Epithelial cell of esophagus (primary cell): ENCODE measurements at places on chromosomes 5 and 9.

- DNase-seq = no peak
These were observed 39.0 kb upstream of the ZFYVE16 start for GRCh38 chr5:80368661-80369480.

GRCh38 chr9:68780720-68781119 lies 75.7 kb downstream of the PIP5K1B start:
- peak; percentile 14 for DNase-seq

DNA sequence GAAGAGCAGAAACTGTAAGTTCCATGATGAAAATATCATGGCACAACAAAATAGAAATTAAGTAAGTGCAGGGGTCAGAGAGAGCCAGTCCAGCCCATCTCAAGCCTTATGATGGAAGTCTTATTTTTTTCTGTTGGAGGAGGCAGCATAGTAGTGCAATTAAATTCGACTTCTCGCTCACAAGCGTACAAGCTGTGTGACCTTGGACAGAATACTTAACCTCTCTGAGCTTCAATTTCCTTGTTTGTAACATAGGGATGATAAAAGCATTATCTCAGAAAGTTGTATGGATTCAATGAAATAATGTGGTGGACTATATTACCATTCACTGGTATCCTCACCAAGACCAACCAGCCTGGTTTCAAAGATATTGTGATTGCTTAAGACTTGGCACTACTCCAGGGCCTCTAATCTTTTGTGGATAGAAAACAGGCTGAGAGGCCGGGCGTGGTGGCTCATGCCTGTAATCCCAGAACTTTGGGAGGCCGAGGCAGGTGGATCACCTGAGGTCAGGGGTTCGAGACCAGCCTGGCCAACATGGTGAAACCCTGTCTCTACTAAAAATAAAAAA lies 26.8 kb upstream of the MVB12B start:
- peak; percentile 61 for DNase-seq

- no peak for DNase-seq
These were observed 90.9 kb downstream of the SV2C start for GRCh38 chr5:76174101-76174500.

DNA sequence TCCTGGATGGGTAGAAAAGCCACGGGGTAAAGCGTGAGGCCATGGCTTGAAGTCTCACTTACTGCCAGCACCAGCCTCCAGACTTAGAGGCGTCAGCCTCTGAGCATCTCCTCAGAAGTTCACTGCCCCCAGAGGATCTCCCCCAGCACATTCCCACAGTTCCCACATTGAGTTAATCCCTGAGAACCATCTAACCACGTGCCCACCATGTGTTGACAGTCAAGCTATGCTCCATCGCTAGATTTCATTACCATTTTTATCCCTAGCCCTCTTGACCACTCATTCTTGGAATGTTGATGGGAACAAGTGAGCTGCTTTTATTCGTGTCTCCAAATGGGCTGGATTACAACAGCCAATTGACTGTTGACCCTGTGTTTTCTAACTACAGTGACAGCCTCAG lies 283.3 kb upstream of the IRX1 start:
- DNase-seq = no peak

GRCh38 chr5:35415309-35415708 lies 185.0 kb upstream of the PRLR start:
- DNase-seq = peak; percentile 20
